ENCODE measurements at places on chromosomes 13 and 19. TPM values are rescaled to one million over a fixed set of nuclear protein-coding genes. Genes with fewer than 3 reads are reported as not detected.

- H3K36me3 ChIP-seq: no peaks in the 10 kb centered on the region
- no peak overlapping the region for H3K27ac ChIP-seq
- DNase-seq: no peak
- no peak overlapping the region for H3K4me3 ChIP-seq
Measured at GRCh38 chr19:40594255-40594654, 6.9 kb upstream of the LTBP4 start.

DNA sequence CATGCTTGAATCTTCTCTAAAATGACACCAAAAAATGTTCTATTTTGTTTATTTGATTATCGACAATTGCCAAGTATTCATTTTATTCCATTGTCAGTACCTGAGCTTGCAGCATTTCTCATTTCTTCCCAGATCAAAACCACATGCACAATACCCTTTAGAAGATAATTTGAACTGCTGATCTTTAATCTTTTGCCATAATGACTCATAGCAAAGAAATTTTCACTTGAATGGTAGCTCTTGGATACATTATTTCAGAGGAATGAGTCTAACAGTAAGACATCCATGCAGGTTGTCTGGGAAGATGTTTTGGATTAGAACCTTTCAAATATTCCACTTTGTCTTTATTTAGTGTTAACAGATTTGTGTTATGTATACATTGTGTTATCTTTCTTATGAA, 42.0 kb upstream of the RXFP2 start:
- no peaks in the 10 kb centered on the region for H3K4me1 ChIP-seq
- H3K27me3 ChIP-seq: no peaks in the 10 kb centered on the region
- no peak overlapping the region for H3K27ac ChIP-seq
- H3K4me3 ChIP-seq: no peak overlapping the region
- no peak for DNase-seq

ZNF221 gene
- 4.7 TPM for total RNA-seq

- H3K4me3 ChIP-seq: no peak overlapping the region
- no peaks in the 10 kb centered on the region for H3K36me3 ChIP-seq
Measured at GRCh38 chr13:36192166-36192565, 22.2 kb downstream of the SOHLH2 start.

- no peak overlapping the region for H3K27ac ChIP-seq
- no peaks in the 10 kb centered on the region for H3K36me3 ChIP-seq
- no peaks in the 10 kb centered on the region for H3K4me1 ChIP-seq
- H3K4me3 ChIP-seq: no peak overlapping the region
- H3K27me3 ChIP-seq: no peaks in the 10 kb centered on the region
Measured at GRCh38 chr19:15159251-15159650, 41.5 kb downstream of the NOTCH3 start.

DNA sequence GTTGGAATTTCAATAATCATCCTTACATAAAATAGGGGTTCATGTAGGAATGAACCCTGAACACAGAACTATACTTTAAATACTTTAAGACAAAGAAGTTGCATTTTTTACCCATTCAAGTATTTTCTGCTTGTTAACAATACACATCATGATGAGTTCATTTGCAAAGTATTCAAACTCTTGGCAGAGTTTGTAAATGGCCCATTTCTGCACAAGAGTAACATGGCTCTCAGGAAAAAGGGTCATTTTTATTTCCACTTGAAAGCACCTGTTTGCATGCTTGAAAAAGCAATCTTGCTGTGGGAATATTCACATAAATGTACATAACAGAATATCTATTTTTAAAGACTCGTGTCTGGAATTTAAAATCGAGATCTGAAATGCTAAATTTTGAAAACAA, 18.1 kb downstream of the ESD start:
- H3K4me3 ChIP-seq: no peak overlapping the region
- H3K4me1 ChIP-seq: no peaks in the 10 kb centered on the region
- peaks cover 3% of the 10 kb centered on the region for H3K36me3 ChIP-seq

CDC42EP5 gene
- total RNA-seq: 92.9 TPM

GRCh38 chr19:2532252-2533071, 56.5 kb downstream of the GADD45B start:
- H3K27ac ChIP-seq: peak overlapping the region; percentile 7
- H3K4me3 ChIP-seq: no peak overlapping the region
- H3K27me3 ChIP-seq: no peaks in the 10 kb centered on the region
- H3K36me3 ChIP-seq: no peaks in the 10 kb centered on the region
- DNase-seq: no peak

GRCh38 chr13:46717856-46718255, 79.1 kb downstream of the ESD start:
- no peaks in the 10 kb centered on the region for H3K27me3 ChIP-seq
- H3K36me3 ChIP-seq: no peaks in the 10 kb centered on the region
- H3K27ac ChIP-seq: no peak overlapping the region
- no peaks in the 10 kb centered on the region for H3K4me1 ChIP-seq
- H3K4me3 ChIP-seq: no peak overlapping the region
- DNase-seq: no peak

DNA sequence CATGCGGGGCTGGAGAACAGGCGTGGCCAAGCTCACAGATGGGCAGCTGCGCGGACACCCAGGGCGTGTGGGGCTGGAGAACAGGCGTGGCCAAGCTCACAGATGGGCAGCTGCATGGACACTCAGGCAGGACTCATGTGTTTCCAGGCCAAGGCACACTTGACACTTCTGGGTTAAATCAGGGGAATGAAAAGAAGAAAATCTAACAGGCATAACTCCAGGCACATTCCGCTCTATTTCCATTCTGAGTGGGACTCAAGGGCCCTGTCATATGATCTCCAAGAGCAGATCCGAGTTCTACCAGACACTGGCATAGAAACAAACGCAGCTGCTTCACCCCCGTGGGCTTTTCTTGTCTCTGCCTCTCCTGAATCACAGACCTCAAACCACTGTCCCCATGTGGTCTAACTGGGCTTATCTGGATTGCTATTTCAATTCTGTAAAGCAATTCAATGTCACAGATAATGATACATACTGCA, 17.4 kb upstream of the C13orf46 start:
- H3K27me3 ChIP-seq: no peaks in the 10 kb centered on the region
- no peaks in the 10 kb centered on the region for H3K4me1 ChIP-seq
- no peak overlapping the region for H3K27ac ChIP-seq
- DNase-seq: peak; percentile 4
- no peaks in the 10 kb centered on the region for H3K36me3 ChIP-seq

TMEM238 gene
- total RNA-seq: 53.4 TPM

ZNF723 gene
- total RNA-seq: not detected

BRME1 gene
- 4.9 TPM for total RNA-seq

- no peaks in the 10 kb centered on the region for H3K36me3 ChIP-seq
- H3K27me3 ChIP-seq: no peaks in the 10 kb centered on the region
- H3K4me1 ChIP-seq: no peaks in the 10 kb centered on the region
- DNase-seq: no peak
Measured at GRCh38 chr13:45921162-45921736, 69.7 kb upstream of the SIAH3 start.

GRCh38 chr19:737591-738093, 13.3 kb upstream of the MISP start:
- no peaks in the 10 kb centered on the region for H3K4me1 ChIP-seq
- DNase-seq: no peak
- no peaks in the 10 kb centered on the region for H3K36me3 ChIP-seq

GRCh38 chr13:110351636-110352420, 44.7 kb downstream of the COL4A2 start:
- H3K27ac ChIP-seq: no peak overlapping the region
- H3K36me3 ChIP-seq: no peaks in the 10 kb centered on the region
- no peaks in the 10 kb centered on the region for H3K27me3 ChIP-seq
- DNase-seq: no peak
- no peak overlapping the region for H3K4me3 ChIP-seq
- H3K4me1 ChIP-seq: peaks cover 18% of the 10 kb centered on the region

GRCh38 chr13:44249431-44249836, 124.2 kb upstream of the SERP2 start:
- peaks cover 21% of the 10 kb centered on the region for H3K4me1 ChIP-seq
- H3K36me3 ChIP-seq: no peaks in the 10 kb centered on the region
- no peaks in the 10 kb centered on the region for H3K27me3 ChIP-seq
- no peak overlapping the region for H3K4me3 ChIP-seq
- DNase-seq: peak; percentile 42

IRF3 gene
- 46.7 TPM for total RNA-seq

GRCh38 chr13:83377491-83377890, 504.8 kb downstream of the SLITRK1 start:
- H3K4me1 ChIP-seq: no peaks in the 10 kb centered on the region
- H3K4me3 ChIP-seq: no peak overlapping the region
- no peaks in the 10 kb centered on the region for H3K36me3 ChIP-seq
- H3K27me3 ChIP-seq: no peaks in the 10 kb centered on the region
- H3K27ac ChIP-seq: no peak overlapping the region
- DNase-seq: no peak

SERTAD1 gene
- total RNA-seq: 6.9 TPM

- no peak overlapping the region for H3K4me3 ChIP-seq
- no peak overlapping the region for H3K27ac ChIP-seq
- H3K4me1 ChIP-seq: peaks cover 13% of the 10 kb centered on the region
- H3K36me3 ChIP-seq: no peaks in the 10 kb centered on the region
- no peak for DNase-seq
Measured at GRCh38 chr19:35085947-35086346, 29.7 kb upstream of the FXYD3 start.

DNA sequence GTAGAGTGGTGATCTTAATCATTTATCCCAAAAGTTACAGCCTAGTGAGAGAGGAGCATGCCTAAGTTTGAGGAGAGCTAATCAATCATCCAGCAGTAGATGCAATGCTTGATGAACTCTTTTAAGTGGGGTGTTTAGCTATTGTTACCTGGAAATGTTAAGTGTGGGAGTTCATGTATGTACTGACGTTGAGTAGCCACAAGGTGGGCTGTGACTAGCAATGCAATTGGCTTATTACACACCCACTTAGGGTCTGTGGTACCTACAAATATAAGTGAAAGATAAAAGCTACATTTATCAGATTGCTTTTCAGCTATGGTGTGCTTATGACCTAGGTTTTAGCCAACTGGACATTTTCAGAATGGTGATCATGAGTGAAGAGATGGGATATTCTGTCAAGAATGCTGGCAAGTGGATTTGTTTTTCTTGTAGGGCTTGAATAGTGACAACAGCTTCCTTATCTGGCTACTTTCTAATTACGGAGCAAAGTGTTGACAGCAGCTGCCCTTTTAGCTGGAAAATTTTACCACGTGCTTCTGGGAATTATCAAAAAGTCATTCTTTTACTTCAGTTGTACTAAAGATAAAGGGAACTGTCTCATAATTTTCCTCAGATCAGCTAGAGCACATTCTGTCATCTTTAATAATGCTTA, 170.6 kb downstream of the POSTN start:
- H3K4me1 ChIP-seq: no peaks in the 10 kb centered on the region
- no peaks in the 10 kb centered on the region for H3K36me3 ChIP-seq
- no peak overlapping the region for H3K4me3 ChIP-seq
- DNase-seq: no peak
- no peak overlapping the region for H3K27ac ChIP-seq

DNA sequence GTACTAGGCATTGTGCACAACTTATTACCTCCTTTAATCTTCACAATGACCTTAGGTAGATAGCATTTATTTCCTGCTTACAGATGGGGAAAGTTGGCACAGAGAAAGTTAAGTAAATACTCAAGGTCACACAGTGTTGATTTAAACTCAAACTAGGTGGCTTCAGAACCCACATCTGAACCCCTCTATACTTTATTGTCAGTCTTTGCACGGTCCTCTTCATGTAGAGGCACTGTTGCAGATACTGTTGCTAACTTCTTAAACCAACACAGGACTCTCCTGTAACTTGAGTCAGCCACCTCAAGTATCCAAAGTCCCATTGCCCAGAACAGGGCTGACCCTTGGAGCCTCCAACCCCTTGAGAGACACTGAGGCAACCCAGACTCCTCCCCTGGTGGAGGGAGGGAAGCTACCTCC, 48.8 kb downstream of the FRY start:
- no peak overlapping the region for H3K4me3 ChIP-seq
- peaks cover 10% of the 10 kb centered on the region for H3K4me1 ChIP-seq
- H3K27ac ChIP-seq: no peak overlapping the region
- no peaks in the 10 kb centered on the region for H3K36me3 ChIP-seq
- DNase-seq: no peak

GRCh38 chr19:34173193-34173956, 1.1 kb downstream of the LSM14A start:
- H3K27ac ChIP-seq: peak overlapping the region; percentile 99
- H3K4me1 ChIP-seq: peaks cover 59% of the 10 kb centered on the region
- H3K36me3 ChIP-seq: no peaks in the 10 kb centered on the region
- peak; percentile 49 for DNase-seq
- H3K27me3 ChIP-seq: no peaks in the 10 kb centered on the region

- H3K27ac ChIP-seq: peak overlapping the region; percentile 97
- no peak overlapping the region for H3K4me3 ChIP-seq
- DNase-seq: peak; percentile 66
- peaks cover 23% of the 10 kb centered on the region for H3K4me1 ChIP-seq
- H3K27me3 ChIP-seq: no peaks in the 10 kb centered on the region
- no peaks in the 10 kb centered on the region for H3K36me3 ChIP-seq
Measured at GRCh38 chr13:30463787-30464495, 1.8 kb downstream of the HMGB1 start.

GRCh38 chr19:54481326-54481930, 8.3 kb upstream of the CDC42EP5 start:
- no peak for DNase-seq
- no peak overlapping the region for H3K27ac ChIP-seq
- H3K27me3 ChIP-seq: peaks cover 5% of the 10 kb centered on the region
- no peak overlapping the region for H3K4me3 ChIP-seq

DNA sequence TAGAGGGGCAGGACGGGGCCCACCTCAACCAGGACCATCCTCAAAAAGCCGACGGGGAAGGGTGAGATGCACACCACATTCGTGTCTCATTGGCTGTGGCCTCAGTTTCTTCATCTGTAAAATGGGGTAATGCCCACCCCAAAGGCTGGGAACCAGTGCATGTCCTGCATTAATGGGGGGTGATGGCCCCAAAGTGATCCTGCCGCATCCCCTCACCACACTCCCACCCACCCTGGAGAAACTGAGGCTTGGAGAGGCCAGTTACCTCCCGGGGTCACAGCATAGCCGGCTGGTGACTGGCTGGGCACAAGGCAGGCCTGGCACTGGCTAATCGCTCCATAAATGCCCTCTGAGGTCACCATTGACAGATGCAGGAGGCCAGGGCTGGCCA, 640 bp upstream of the MIDN start:
- no peak overlapping the region for H3K4me3 ChIP-seq
- no peaks in the 10 kb centered on the region for H3K27me3 ChIP-seq
- no peak for DNase-seq
- peak overlapping the region; percentile 100 for H3K27ac ChIP-seq

All from body of pancreas (tissue), 4 donors.